ENCODE measurements at places on chromosomes 13 and 19. TPM values are rescaled to one million over a fixed set of nuclear protein-coding genes. Genes with fewer than 3 reads are reported as not detected.

The ZNF835 gene
- total RNA-seq = 5.3 TPM

The CD320 gene
- total RNA-seq = 26.1 TPM

DNA sequence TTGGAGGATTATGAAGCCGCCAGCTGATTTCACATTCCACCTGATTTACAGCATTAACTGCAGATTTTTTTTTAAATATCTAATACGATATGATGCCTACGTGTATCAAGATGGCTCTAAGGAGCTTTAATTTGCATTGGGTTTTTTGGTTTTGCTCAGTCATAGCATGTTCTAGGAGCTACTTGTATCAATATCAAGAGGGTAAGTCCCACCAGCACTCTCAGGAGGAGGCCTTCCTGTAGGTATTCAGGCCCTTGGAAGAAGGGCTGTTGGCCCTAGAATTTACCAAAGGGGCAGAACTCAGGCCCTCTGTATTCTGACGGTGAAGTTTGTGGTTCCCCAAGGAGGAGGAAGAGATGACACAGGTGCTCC, 97.2 kb upstream of the IPO5 start:
- no peak for DNase-seq
- no peaks in the 10 kb centered on the region for H3K36me3 ChIP-seq
- peaks cover 4% of the 10 kb centered on the region for H3K4me1 ChIP-seq

GRCh38 chr19:12333162-12334159, at the start of gene ZNF563:
Gene ZNF563, minus strand, starts transcription at chr19:12333633. Its CDS starts 151 bp downstream, at chr19:12333482.
- H3K36me3 ChIP-seq = no peaks in the 10 kb centered on the region
- no peaks in the 10 kb centered on the region for H3K27me3 ChIP-seq

GRCh38 chr13:26919311-26919710, 158.7 kb upstream of the GPR12 start:
- DNase-seq = no peak
- H3K4me3 ChIP-seq = no peak overlapping the region
- H3K27ac ChIP-seq = no peak overlapping the region
- H3K36me3 ChIP-seq = no peaks in the 10 kb centered on the region

- no peaks in the 10 kb centered on the region for H3K27me3 ChIP-seq
- no peak for DNase-seq
- no peak overlapping the region for H3K27ac ChIP-seq
- no peaks in the 10 kb centered on the region for H3K4me1 ChIP-seq
- no peak overlapping the region for H3K4me3 ChIP-seq
Observed at GRCh38 chr13:18991060-18991459, 190.6 kb downstream of the TUBA3C start.

GRCh38 chr13:29858667-29859066, 8.2 kb upstream of the UBL3 start:
- H3K27ac ChIP-seq = no peak overlapping the region
- no peak for DNase-seq
- no peaks in the 10 kb centered on the region for H3K27me3 ChIP-seq
- no peaks in the 10 kb centered on the region for H3K4me1 ChIP-seq
- H3K36me3 ChIP-seq = no peaks in the 10 kb centered on the region
- no peak overlapping the region for H3K4me3 ChIP-seq

DNA sequence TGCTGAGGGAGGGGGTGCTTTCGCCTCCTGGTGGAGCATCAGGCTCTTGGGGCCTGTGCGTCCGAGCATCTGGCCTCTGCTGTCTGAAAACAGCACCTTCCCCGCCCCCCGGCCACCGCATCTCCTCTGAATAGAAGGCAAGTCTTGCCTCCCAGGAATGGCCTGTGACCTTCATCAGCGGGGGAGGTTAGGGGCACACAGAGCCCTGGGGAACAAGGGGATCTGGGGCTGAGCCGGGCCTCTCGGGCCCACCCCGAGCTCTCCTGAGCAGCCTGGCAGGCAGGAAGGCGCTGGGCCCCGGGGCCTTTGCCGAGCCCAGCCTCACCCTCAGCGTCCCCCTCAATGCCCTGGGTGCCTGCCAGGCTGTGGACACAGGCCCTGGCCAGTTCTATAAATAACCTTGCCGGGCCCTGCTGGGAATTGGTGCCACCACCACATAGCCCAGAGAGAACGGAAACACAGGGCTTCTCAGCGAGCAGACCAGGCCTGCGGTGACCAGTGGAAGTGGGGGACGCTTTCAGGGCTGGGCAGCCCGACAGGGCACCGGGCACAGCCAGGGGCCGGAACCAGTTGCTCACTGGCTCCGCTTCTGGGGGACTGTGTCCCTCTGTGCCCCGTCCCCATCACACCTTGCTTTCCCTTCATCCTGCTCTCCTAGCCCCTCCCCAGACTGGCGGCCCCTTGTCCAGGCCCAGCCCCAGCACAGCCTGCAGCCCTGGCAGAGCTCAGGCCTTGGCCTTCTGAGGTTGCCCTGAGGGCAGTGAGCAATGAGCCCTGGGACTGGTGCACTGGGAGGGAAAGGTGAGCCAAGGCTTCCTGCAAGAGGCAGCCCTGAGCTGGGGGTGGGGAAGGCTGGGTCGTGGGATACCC, 9.5 kb downstream of the STK11 start:
- H3K36me3 ChIP-seq = no peaks in the 10 kb centered on the region
- H3K4me3 ChIP-seq = no peak overlapping the region
- H3K27me3 ChIP-seq = no peaks in the 10 kb centered on the region

- H3K27me3 ChIP-seq = peaks cover 5% of the 10 kb centered on the region
- DNase-seq = no peak
- no peaks in the 10 kb centered on the region for H3K36me3 ChIP-seq
- H3K27ac ChIP-seq = no peak overlapping the region
- H3K4me3 ChIP-seq = no peak overlapping the region
Observed at GRCh38 chr19:42185277-42185676, 32.2 kb downstream of the DEDD2 start.

GRCh38 chr19:42124386-42124901, 7.8 kb downstream of the POU2F2 start:
- no peaks in the 10 kb centered on the region for H3K36me3 ChIP-seq
- H3K4me3 ChIP-seq = no peak overlapping the region
- no peak overlapping the region for H3K27ac ChIP-seq
- no peaks in the 10 kb centered on the region for H3K4me1 ChIP-seq
- no peak for DNase-seq

GRCh38 chr19:5260381-5260967, 80.1 kb downstream of the PTPRS start:
- no peak overlapping the region for H3K27ac ChIP-seq
- H3K4me3 ChIP-seq = no peak overlapping the region
- H3K36me3 ChIP-seq = peaks cover 6% of the 10 kb centered on the region
- no peaks in the 10 kb centered on the region for H3K4me1 ChIP-seq
- H3K27me3 ChIP-seq = no peaks in the 10 kb centered on the region

DNA sequence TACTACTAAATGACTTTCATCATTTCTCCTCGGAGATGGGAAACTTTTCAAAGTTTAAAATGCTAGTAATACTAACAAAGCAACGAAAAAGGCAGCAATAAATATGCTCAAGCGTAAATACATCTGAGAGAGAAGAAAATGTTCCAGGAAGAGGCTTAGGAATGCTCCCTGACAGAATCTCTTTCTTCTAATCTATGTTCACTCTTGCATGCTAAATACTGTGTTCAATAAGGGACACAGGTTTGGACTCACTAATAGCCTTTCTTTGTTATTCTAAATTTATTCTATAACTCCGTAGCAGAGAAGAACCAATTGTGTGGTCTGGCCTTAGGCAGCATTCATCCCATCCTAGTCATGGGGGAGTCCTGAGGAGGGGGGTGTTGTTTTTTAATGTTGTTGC, 823.0 kb downstream of the PCDH9 start:
- peaks cover 5% of the 10 kb centered on the region for H3K4me1 ChIP-seq
- no peak overlapping the region for H3K27ac ChIP-seq
- H3K4me3 ChIP-seq = no peak overlapping the region
- no peak for DNase-seq
- no peaks in the 10 kb centered on the region for H3K36me3 ChIP-seq

DNA sequence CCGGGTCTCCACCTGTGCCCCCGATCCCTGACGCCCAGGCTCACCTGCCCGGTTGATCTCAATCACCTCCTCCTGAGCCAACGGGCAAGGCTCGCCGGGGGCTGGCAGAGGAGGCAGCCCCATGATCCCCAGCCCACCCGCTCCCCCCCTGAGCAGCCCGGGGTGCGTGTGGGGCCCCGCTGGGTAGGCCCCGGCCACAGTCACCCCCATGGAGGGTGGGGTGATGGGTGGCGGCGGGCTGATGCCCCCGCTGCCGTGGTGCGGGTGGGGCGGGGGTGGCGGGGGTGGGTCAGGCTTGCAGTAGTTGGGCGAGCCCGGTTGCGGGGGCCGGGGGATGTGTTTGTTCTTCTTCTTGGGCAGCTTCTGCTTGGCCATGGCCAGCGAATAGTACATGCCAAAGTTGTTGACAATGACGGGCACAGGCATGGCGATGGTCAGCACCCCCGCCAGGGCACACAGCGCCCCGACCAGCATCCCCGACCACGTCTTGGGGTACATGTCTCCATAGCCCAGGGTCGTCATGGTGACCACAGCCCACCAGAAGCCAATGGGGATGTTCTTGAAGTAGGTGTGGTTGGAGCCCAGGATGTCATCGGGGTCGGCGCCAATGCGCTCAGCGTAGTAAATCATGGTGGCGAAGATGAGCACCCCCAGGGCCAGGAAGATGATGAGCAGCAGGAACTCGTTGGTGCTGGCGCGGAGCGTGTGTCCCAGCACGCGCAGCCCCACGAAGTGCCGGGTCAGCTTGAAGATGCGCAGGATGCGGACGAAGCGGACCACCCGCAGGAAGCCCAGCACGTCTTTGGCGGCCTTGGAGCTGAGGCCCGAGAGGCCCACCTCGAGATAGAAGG, 6.0 kb downstream of the KCNC3 start:
- no peak for DNase-seq
- H3K36me3 ChIP-seq = no peaks in the 10 kb centered on the region
- peaks cover 9% of the 10 kb centered on the region for H3K27me3 ChIP-seq
- no peak overlapping the region for H3K27ac ChIP-seq

All from kidney (tissue), 22 donors.